SK-N-SH treated with all-trans-retinoic acid at 6 μM for 48 hours (cell line): ENCODE measurements at places on chromosomes 1 and 21.

DNA sequence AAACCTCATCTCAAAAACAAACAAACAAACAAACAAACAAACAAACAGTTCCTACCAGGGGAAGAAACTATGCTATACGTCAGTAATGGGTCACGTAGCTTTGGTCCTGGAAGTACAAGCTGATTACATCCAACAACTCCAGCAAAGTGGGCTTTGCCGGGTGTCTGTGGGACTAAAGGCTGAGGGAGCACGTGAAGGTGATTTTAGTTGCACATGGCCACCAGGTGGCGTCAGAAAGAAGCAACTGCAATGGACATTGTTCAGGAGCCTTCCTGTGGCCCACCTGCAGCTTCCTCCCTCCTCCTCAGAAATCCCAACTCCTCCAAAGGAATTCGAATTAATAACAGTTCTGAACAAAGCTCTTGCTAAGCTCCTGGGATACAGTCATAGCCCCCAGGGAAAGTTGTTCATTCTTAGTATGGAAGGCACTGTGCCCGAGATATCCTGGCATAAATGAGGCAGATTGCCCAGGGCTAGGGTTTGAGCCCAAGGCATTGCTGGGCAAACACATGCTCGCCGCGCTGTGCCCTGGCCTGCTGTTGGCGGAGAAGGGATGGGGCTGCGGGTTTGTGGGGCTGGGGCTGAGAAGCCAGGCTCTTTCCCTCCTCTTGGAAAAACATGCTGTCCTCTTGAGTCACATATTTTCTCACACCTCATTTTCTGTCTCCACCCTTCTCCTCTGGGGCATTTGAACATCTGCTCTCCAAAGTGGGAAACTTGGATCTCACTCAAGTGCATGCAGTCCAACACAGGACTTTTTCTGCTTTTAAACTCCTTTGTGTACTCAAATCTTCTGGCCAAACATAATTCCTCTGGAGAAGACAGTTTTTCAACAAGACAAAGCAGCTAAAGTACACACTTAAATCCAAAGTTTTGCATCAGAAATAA lies 28.6 kb downstream of the AKNAD1 start:
- peak; percentile 29; the same call in 1 of the 3 replicates for ATAC-seq

- ATAC-seq, result no peak
These were observed 50.2 kb downstream of the PKNOX1 start for GRCh38 chr21:43024439-43025136.

GRCh38 chr1:29406814-29407213 lies 170.5 kb downstream of the PTPRU start:
- no peak for ATAC-seq

GRCh38 chr21:45080639-45081414 lies 6.4 kb downstream of the ADARB1 start:
- peak; percentile 95 for ATAC-seq

GRCh38 chr1:229344139-229344538 lies 1.3 kb upstream of the CCSAP start:
- ATAC-seq, result no peak

GRCh38 chr1:114130213-114130612 lies 23.5 kb downstream of the SYT6 start:
- no peak for ATAC-seq

DNA sequence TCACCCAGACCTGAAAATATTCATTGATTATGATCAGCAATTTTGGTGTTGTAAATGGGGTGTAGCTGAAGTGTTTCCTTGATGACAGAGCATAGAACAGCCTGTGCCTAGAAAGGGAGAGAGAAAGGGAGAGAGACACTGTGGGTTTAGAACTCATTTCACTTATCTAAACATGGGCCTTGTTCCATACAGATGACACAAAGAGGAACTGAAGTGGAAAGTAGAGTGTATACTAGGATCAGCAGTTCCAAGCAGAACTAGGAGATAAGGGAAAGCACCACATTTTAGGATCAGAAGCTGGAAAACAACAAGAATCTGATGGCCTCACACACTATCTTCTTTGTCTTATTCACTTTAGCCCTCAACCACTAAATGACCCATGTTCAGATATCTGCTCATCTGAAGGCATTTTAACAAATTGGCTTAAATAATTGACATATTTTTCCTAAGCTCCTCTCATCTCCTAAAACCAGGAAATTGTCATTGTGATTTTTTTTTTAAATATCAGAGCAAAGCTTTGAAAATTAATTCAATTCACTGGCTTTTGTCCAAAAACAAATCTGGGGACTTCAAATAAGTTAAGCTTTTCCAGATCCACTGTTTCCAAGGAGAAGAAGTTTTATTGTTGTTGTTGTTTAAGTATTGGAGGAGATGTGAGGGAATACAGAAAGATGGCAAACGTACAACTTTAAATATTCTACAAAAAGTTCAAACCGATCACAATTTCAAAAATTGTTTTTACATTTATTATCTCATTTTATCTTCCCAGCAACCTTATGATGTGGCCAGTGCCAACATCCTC lies 103.8 kb downstream of the LYPLAL1 start:
- ATAC-seq, result peak; percentile 51

DNA sequence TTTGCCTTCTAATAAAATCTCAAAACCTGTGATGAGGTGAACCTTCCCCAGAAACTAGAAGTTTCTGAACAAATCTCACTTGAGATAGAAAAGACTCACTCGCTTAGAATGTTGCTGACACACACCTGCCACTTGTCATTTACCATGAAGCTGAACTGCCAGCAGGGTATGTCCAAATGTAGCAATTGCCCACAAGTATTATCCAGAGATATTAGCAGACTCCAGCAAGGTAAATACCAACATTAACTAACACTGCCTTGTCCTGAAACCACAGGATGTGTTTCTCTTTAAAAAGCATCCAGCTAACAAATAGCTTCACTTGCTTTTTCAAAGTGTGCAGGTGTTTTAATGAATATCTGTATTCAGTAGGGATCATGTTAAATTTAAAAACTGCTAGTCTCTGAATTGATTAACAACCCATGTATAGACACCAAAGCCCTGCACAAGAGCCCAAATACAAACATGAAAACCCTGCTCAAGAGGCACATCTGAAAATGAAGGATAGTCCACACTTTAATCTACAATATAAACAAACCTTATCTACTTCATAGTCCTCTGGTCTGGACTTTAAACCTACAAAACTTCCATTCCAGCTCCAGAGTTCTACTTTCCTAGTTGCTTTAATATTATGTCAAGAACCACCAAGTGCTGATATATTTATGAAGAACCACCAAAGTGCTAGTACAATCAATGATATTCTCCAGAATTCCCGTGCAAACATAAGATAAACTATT lies 19.3 kb downstream of the KRTAP8-1 start:
- no peak for ATAC-seq

DNA sequence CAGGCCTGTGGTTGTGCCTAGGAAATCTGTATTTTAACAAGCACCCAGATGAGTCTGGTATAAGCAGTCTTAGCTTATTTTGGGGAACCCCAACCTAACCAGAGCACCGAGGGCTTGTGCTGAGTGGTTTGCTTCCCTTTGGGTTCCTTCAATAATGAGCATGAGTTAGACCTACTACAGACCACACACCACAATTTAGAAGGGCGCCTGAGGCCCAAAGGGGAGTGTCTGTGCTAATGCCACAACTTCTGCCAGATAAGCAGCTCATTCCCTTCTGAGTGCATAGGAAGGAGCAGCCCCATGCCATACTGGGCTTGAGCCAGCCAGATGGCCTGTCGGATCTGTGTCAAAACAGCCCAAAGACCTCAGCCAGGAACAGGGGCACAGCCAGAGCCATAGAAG lies 15.4 kb upstream of the LSS start:
- ATAC-seq, result no peak

DNA sequence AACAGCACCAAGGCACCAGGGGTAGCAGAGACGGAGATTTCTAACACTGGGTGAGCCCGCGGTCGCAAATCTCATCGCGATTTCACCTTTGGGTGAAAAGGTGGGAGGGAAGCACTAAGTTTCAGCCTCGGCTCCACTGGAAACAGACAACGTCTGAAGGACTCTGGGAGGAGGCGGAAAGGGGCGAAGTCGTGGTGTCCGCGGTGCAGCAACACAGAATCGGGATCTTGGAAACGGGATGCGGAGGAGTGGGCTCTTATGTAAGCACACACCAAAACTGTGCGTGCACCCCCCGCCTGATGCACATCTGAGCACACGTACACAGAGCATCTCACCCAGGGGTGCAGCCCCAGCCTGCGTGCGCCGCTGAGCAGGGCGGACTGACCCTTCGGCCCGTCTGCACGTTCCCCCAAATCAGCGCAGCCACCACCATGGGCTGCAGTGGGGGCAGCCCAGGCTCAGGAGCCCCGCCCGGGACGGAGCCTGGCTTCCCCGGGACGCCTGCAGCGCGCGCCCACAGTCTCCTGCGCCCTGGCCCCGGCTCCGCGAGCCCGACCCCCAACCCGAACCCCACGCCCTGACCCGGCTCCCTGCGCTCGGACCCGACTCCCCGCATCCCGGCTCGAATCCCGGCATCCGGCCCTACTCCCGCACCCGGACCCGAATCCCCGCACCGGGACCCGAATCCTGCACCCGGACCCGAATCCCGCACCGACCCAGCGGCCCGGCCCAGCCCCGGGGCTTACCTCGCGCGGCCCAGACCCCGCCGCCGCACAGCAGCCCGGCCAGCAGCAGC lies 670 bp downstream of the CLSTN1 start:
- peak; percentile 47 for ATAC-seq

GRCh38 chr1:37741130-37741529 lies 23.8 kb downstream of the EPHA10 start:
- ATAC-seq, result no peak

DNA sequence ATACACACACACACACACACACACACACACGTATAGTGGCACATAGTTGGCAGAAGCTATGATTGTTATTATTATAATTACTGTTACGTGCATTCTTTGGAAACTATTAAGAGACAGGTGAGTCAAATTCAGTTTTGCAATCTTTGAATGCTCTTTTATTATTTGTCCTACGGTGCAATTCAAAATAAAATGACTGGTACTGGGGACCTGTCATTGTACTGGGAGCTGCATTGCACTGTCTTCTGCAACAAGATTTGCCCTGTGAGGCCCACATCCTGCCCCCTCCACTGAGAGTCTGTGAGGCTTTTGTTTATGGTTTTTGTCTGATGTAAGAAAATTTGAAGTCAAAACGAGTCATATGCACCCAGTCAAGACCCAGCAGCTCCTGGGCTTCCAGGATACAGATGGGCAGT lies 1.9 kb downstream of the LY9 start:
- no peak for ATAC-seq

DNA sequence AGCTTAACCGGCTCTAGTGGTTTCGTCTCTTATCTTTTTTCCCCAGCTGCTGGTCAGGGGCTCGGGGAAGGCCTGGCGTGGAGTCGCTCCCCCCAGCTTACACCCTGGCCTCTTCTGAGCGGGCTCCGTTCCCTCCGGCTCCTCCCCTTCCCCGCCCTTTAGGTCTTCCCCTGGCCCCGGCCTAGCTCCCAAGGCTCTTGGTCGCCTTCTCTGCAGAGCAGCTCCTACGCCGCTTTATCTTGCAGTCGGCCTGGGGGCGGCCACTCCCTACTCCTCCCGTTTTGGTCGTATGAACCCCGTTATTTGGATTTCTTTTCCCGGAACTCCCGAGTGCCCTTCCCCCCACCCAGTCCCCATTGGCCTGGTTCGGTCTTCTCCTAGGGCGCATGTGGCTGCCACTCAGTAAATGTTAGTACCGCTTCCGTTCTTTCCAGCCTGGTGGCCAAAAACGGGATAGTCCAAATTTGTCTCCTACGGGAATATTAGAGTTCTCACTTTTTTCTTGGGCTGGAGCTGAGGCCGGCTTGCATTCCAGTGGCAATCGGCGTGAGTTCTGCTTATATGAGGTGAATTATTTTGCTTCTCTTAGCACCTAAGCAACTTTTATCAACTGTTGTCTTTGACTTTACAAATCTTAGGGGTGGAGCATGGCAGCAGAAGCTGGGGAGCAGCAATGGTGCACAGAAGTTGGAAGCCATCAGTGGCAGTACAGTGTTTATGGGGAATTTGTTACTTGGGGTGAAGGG lies 467 bp downstream of the THRAP3 start:
- ATAC-seq, result peak; percentile 84

DNA sequence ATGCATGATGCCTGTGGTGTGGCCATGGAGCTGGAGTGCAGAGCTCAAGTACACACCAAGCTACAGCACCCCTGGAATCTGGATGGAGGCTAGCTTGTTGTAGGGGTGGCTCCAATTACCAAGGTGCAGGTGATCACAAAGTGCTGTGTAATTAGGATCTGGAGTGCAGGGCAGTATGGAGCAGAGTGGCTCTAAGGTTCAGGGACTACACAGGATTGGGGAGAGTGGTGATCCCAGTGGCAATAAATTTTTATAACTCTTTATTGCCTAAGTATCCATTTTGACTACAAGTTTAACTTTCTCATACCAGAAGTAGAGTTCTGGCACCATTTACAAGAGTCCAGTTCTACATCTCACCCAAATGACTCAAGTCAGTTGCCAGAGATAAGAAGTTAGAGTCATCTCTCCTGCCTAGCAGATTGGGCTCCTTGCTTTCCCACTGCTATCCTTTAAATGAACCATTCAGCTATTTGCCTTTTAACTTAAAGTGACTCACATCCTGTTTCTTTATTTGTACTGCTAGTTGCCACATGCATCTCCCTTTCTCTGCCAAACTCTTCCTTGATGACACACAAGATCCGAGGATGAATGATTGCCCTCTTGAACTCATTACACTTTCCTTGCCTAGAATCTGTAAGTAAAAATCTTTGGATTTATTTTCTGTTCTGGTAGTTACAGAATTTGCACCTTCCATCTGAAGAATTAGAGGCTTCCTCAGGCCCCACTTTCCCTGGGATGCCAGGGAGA lies 427.2 kb downstream of the KCNT2 start:
- ATAC-seq, result peak; percentile 96

DNA sequence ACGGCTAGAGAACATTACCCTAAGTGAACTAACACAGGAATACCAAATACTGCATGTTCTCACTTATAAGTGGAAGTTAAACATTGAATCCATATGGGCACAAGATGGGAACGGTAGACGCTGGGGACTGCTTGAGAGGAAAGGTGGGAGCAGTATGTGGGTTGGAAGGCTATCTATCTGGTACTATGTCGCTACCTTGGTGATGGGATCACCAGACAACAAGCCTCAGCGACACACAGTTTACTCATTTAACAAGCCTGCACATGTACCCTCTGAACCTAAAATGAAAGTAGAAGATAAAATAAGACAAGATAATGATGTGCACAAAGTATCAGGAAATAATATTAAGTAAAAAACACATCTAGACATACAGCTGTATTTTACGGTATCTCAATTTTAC lies 819 bp downstream of the PYHIN1 start:
- no peak for ATAC-seq

GRCh38 chr1:247295274-247295684 lies 36.4 kb downstream of the ZNF496 start:
- no peak for ATAC-seq

DNA sequence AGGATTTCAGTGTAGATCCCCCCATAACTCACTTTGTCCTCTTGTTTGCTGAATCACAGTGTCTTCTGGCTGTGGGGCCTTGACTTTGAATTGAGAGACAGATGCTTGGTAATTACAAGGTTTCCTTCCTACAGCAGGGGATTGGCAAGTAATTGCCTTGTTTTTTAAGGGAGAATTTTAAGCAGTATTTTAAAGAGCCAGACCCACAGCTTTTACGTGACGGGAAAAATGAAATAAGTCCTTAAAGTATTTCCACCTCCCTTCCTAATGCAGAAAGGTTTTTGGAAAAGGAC lies 41.0 kb downstream of the PGBD5 start:
- ATAC-seq, result no peak

GRCh38 chr1:212920896-212921295 lies 29.4 kb upstream of the VASH2 start:
- peak; percentile 25; the same call in 1 of the 3 replicates for ATAC-seq

GRCh38 chr1:9078015-9078751 lies 8.7 kb upstream of the SLC2A5 start:
- ATAC-seq, result no peak

GRCh38 chr1:46523496-46524353 lies 27.7 kb downstream of the KNCN start:
- no peak for ATAC-seq

GRCh38 chr1:109198043-109198695 lies 15.5 kb upstream of the SARS1 start:
- peak; percentile 65 for ATAC-seq
